ENCODE measurements at places on chromosomes 5 and 9.
A peak's percentile ranks its signal among the peaks of the same experiment; 100 is the strongest.

- no peak for DNase-seq
These were observed 190.9 kb downstream of the RFK start for GRCh38 chr9:76203373-76203772.

GRCh38 chr5:65014769-65015168, 246.0 kb downstream of the CWC27 start:
- DNase-seq, result no peak

GRCh38 chr5:79845448-79846197, 145.4 kb downstream of the MTX3 start:
- no peak for DNase-seq

GRCh38 chr5:18872978-18873377, 1115.0 kb downstream of the CDH18 start:
- no peak for DNase-seq

GRCh38 chr9:128093011-128093410, 25.0 kb downstream of the SLC25A25 start:
- no peak for DNase-seq

GRCh38 chr5:39505363-39505762, 80.6 kb upstream of the DAB2 start:
- DNase-seq, result no peak

DNA sequence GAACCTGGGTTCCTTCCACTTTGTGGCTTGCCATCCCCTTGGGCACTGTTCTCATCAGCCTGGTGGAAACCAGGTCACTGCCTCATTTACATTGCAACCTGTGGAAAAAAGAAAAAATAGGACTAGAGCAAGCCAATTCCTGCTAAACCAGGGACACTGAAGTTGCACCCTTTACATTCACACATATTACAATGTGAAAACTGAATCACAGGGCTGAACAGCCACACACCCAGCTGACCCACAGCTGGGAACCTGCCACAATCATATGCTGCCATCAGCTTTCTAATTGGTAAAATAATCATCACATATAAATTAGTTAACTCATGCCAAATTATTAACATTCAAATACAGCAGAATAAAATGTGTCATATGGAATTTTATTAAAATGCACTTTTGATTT, 94.5 kb downstream of the CDH6 start:
- DNase-seq, result no peak

DNA sequence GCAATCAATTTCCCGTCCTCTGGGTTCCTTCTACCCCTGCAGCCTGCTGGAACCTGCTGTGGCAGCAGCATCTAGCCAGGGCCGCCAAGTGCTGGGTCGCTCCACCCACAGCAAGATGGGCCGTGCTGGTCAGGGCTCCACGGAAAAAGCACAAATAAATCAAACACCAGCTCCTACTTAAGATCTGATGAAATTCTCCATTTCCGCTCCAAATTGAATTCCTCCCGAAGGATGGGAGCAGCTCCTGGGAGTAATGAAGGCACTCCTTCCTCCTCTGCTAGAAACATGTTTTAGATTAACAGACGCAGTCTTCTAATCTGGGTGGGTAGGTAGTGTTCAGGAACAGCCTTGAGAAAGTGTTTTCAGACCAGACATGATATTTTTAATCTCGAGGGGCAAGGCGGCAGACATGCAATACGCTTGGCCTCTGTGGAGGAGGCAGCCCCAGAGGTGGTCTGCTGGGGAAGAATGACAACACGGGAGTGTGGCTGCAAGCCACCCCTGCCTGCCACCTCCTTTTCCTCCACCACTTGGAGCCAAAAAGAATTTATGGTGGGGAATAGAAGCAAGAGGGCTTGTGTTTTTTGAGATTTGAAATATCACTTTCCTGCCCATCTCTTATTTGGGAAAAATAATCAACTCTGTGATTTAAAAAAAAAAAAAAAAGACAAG, 194.1 kb downstream of the AOPEP start:
- no peak for DNase-seq

GRCh38 chr5:125835293-125836172, 587.7 kb upstream of the GRAMD2B start:
- peak; percentile 73 for DNase-seq

DNA sequence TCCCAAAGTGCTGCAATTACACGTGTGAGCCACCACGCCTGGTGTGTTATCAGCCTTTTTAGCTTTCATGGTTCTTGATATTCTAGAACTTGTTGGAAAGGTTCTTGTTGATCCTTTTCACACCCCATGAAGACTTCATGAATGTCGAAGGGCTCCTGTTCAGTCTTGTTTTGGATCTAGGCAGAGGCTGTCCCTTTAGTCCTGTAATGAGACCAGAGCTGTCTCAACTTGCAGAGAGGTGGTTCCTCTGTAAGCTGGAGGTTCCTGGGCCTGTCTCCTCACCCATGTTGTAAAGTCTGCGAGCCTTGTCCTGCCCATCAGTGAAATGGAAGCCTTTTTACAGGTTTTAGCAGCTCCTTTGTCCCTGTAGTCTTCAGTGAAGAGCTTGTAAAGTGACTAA, 38.2 kb downstream of the PRRC2B start:
- DNase-seq, result no peak

- no peak for DNase-seq
These were observed 76.8 kb upstream of the PCSK1 start for GRCh38 chr5:96509721-96510350.

GRCh38 chr5:73793911-73794310, 167.9 kb downstream of the ARHGEF28 start:
- no peak for DNase-seq

Data from head of caudate nucleus (tissue), 42 donors.